ENCODE measurements at places on chromosomes 11 and 22.

DNA sequence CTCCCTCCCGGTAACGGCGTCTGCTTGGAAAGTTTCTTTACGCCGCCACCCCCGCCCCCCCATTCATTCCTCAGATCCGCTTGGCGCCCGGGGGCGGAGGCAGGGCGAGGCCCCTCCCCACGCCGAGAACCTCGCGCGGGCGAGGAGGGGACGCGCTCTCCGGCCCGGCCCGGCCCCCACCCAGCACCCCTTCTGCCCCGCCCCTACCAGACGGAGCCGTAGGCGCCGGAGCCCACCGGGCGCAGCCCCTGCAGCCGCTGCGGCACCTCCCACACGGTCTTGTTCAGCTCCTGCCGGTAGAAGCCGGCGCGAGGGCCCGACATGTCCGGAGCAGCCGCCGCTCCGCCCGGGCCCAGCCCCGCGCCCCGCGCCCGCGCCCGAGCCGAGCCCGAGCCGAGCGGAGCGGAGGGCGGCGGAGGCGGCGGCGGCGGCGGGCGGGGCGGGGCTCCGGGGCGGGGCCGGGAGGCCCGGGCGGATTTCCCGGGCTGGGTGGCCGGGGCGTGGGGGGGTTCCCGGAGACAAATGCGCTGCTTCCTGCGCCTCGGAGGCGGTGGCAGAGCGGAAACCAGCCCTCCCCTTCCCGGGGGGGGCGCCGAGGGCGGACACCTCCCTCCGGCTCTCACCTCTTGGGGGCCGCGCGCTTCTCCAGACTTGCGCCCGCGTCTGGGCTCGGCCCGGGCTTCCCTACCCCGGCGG lies at the start of gene MAPK11:
Gene MAPK11, minus strand, starts transcription at position 411 of the 696 bp plus-strand sequence. Its CDS starts 88 bp downstream, at position 323.
- DNase-seq, result peak; percentile 53

GRCh38 chr22:49971232-49972162 lies 10.9 kb downstream of the PIM3 start:
- peak; percentile 72 for DNase-seq

DNA sequence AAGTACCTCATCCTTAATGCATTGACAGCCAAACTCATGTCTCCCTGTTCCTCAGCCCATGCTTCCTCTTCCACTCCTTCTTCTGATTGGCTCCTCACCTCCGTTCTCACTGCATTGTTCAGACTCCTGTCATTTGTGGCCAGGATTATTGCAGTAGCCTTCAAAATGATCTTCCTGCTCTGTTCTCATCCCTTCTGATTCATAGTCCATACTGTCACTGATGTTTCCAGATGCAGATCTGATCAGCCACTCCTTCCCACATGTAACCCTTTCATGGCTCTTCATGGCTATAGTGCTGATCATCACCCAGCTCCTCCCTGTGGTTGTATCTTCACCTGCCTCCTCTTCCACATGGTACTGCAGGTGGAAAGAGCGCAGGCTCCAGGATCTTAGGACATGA lies 71.7 kb downstream of the DEPDC5 start:
- DNase-seq, result no peak

DNA sequence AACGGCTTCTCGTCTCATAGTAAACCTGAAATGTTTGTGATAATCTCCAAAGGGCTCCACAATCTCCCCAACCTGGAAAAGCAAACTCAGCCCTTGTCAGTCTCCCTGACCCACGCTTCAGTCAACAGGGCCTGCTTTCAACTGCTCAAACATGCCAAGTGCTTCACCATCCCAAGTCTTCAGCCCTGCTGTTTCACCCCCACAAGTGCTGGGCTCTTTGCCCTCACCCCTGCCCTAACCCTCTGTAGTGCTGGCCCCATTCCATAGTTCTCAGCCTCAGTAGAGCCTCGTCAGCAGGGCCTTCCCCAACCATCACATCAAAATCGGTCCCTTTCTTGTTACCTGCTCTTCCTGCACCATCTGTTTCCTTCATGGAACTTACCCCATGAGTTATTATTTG lies 43.4 kb upstream of the NFRKB start:
- no peak for DNase-seq

GRCh38 chr11:73070653-73071052 lies 71.5 kb downstream of the FCHSD2 start:
- no peak for DNase-seq

DNA sequence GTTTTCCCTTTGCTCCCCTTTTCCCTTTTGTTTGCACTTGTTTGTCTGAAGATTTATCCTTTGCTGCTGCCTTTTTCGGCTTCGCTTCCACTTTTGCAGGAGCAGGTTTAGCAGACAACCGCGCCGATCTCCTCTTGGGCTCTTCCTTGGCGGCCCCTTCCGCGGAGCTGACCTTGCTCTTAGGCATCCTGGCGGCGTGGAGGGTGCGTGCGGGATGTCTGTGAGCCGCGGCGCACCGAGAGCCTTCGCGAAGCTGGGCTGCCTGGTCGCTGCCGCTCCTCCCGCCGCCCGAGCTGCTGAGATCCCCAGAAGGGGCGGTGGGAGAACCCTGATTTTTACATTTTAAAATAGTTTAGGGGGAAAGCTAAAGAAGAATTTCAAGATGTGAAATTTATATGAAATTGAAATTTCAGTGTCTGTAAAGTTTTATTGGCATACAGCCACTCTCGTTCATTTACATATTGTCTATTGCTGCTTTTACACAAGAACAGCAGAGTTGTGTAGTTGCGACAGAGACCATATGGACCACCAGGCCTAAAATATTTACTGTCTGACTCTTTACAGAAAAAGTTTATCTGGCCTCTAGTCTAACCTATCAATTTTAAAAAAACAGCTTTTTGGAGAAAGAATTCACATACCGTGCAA lies 105.2 kb upstream of the RRM1 start:
- DNase-seq, result no peak

DNA sequence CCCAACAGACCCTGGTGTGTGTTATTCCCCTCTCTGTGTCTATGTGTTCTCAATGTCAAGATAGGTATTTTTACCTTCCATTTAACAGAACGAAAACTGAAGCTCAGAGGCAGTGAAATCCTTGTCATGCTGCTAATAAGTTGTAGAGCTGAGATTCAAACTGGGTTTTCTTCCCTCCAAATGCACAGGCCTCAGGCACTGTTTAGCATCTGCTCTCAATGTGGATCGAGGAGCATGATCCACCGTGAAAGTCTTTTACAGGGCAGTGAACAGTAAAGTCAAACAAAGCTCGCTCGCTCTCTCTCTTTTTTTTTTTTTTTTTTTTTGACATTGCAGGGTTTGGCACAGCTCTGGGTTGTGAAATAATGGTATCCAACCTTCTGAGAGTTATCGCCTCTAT lies 401.0 kb upstream of the SYN3 start:
- DNase-seq, result no peak

GRCh38 chr11:86442420-86442819 lies 67.7 kb downstream of the CCDC81 start:
- no peak for DNase-seq

- DNase-seq, result no peak
Measured at GRCh38 chr11:126403658-126404057, 48.2 kb downstream of the ST3GAL4 start.

GRCh38 chr11:46914910-46915309 lies 3.4 kb downstream of the LRP4 start:
- no peak for DNase-seq

DNA sequence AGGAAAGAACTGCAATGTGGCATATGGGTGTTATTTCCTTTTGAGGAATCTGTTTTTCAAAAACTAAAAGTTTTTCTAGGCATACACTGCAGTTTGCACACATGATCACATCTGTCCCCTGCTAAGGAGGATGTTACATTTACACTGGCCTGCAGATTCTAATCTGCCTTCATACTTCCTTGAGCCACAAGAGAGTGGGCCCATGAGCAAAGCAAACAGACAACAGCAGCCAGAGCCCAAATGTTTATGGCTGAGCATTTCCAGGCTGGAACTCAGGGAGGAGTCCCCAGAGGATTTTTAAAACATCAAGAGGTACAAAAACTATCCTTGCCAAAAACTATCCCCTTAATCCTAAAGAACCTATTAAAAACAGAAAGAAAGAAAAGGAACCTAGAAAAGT lies 117.2 kb upstream of the MTNR1B start:
- DNase-seq, result no peak

DNA sequence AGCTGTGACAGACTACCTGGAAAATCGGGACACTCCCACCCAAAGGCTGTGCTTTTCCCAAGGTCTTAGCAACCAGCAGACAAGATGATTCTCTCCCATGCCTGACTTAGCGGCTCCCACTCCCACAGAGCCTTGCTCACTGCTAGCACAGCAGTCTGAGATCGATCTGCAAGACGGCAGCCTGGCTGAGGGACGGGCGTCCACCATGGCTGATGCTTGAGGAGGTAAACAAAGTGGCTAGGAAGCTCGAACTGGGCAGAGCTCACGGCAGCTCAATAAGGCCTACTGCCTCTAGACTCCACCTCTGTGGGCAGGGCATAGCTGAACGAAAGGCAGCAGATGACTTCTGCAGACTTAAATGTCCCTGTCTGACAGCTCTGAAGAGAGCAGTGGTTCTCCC lies 84.9 kb downstream of the SMCO4 start:
- no peak for DNase-seq

DNA sequence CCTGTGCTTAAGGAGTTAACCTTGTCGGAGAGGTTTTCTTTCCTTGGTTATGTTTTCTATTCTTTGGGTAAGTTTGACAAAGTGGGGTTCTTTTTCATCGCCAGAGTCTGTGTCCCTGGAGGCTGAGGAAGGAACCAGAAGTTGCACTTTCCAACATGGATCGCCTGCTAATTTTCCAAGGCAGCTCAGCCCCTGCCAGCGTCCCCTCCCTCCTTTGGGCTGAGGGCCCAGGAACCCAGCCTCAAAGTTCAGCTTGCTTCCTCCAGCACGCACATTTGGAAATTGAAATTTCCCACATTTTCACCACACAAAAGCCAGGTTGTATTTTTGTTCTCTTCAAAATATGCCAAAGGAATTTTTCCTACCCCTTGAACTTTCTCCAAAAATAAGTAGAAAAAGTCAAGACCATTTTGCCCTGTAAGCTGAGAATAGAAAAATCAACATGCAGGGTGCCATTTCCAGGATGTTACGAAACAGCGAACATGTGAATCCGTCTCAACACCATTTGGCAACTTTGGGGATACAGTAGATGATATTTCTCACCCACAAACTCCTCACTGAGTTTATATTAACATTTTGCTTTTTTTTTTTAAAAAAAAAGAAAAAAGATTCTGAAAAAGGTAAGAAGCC lies 343.5 kb downstream of the TENM4 start:
- no peak for DNase-seq

- DNase-seq, result peak; percentile 72
Measured at GRCh38 chr11:61041755-61042518, 60.4 kb upstream of the CD5 start.
